T1000 (cell line): ENCODE measurements at places on chromosomes 7 and 10.

DNA sequence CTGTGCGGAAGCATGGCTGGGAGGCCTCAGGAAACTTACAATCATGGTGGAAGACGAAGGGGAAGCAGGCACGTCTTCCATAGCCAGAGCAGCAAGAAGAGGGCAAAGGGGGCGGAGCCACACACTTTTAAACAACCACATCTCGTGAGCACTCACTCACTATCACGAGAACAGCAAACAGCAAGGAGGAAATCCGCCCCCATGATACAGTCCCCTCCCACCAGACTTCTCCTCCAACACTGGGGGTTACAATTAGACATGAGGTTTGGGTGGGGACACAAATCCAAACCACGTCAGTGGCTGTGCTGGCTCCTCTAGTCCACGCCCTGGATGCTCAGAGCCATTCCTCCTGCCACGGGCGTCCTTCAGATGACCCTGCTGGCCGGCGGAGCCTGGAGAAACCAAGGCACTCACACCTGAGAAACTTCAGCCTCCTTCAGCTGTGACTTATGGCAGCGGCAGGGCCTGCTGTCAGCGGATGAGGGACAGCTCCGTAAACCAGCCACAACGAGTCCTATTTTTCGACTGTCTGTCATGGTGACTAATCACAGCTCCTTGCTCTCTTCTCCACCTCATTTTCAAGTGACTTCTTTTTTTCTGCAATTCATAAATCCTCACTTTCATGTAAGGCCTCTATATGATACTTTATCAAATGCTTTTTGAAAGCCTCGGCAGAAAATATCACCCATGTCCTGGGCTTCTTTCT is 167.9 kb upstream of the PFKP start:
- no peak for DNase-seq

DNA sequence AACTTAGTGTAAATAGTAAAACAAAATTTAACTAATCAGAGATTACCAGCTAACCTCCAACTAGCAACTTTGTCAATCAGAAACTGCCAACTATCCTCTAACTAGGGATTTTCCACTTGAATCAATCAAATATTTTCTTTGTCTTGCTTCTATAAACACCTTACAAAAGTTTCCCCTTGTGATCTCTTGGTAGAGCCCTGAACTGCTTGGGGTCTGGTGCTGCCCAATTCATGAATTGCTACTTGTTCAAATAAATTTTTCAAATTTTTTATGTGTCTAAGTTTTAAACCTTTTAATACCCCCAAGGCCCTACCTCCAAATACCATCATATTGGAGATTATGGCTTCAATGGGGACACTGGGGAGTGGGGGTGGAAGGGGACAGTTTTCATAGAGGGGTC is 24.0 kb upstream of the AKR1B1 start:
- no peak for DNase-seq

DNA sequence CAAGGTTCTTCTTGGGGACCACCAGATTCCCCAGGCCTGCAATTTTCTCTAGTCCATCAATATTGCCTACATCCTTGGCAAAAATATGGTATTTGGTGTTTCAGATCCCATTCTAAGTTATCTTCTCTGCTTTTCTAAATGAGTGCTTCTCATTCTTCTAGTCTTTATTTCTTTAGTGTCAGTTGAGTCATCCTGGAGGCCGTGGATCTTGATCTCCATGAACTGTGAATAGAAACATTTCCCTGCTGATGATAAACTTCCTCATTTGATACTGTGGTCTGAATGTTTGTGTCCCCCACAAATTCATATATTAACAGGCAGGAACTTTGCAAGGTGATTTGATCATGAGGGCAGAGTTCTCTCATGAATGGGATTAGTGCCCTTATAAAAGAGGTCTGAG is 779.3 kb downstream of the INHBA start:
- DNase-seq = no peak

DNA sequence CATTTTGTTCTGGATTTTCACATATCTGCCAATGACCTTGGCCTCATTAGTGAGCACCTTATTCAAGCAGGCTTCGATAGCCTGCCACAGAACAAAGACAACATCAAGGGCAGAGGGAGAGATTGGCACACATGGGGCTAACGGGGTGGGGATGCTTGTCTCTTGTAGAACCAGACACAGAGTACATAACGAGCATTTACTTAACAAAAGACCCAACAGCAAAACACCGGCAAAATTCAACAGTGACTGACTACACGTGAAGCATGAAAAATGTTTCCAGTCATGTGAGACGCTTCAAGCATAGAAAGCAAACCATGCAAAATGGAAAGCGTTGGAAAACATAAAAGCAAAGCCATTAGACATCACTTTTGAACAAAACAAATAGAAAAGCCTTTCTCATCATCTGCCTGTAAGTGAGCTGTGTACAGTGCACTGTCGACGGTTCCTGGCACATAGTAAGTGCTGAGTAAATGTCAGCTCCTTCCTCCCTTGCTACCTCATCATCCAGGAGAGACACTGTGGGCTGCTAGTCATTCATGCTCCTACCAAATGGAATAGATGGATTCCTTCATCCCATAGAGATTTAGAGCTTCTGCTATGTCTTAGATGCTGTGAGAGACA is 134.4 kb upstream of the AGK start:
- no peak for DNase-seq

GRCh38 chr10:10475812-10476211 is 541.9 kb upstream of the CELF2 start:
- no peak for DNase-seq

- DNase-seq = no peak
These were observed 11.3 kb downstream of the FAM221A start for GRCh38 chr7:23691320-23691719.

- no peak for DNase-seq
These were observed 79.2 kb downstream of the ADCY1 start for GRCh38 chr7:45653209-45653907.

DNA sequence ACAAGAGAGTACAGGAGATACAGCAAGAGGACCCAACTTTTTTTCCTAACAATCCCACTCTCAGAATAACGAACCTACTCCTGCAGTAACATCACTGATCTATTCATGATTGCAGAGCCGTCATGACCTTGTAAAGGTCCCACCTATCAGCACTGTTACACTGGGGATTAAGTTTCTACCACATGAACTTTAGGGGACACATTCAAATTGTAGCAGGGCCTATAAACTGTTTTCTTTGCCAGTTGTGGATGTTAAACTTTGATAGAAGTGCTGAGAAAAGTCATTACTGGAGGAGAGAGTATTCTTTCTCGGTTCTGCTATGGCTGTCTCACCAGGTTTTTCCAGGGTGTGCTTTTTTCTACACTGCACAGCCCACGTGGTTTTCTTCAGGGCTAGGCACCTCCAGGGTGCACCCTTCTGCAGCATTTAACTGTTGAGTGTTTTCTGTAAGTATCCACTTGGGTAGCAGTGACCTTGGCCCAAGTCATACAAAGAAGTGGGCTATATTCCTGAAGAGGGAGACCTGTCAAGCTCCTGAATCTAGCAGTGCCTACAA is 131.6 kb upstream of the AHR start:
- DNase-seq = no peak

DNA sequence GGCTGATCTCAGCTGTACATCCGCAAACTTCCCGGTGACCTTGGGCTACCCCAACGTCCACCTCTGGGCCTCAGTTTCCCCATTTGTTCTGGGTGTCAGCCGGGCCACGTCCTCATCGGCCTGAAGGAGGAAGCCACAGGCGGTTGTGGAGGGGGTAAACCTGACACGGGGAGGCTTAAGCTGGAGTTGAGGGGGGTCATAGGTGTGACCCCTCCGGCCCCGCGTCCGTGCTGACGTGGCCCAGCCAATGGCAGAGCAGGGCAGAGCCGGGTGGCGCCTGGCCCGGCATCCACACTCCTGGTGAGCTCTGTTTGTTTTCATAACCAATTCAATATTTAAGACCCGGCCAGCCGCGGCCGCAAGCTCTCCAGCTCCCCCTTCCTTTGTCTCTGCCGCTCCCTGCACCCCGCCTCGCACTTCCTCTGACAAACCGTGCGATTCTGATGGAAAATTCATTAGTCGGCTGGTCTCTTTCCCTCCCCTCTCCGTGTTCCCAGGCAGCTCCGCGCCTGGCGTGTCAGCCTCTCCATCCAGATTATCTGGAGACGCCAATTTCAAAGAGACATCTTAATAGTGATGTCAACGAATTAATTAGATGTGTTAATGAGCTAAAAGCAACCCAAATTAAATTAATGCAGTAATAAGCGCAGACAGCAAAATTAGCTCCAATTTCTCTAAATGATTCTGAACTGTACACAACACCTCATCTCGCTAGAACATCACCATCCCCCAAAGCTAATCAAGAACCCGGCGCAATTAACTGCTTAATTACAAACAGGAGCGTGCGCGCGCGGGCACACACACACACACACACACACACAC is 55.4 kb downstream of the MICALL2 start:
- no peak for DNase-seq

GRCh38 chr7:33044986-33045385 is 17.6 kb downstream of the NT5C3A start:
- no peak for DNase-seq

DNA sequence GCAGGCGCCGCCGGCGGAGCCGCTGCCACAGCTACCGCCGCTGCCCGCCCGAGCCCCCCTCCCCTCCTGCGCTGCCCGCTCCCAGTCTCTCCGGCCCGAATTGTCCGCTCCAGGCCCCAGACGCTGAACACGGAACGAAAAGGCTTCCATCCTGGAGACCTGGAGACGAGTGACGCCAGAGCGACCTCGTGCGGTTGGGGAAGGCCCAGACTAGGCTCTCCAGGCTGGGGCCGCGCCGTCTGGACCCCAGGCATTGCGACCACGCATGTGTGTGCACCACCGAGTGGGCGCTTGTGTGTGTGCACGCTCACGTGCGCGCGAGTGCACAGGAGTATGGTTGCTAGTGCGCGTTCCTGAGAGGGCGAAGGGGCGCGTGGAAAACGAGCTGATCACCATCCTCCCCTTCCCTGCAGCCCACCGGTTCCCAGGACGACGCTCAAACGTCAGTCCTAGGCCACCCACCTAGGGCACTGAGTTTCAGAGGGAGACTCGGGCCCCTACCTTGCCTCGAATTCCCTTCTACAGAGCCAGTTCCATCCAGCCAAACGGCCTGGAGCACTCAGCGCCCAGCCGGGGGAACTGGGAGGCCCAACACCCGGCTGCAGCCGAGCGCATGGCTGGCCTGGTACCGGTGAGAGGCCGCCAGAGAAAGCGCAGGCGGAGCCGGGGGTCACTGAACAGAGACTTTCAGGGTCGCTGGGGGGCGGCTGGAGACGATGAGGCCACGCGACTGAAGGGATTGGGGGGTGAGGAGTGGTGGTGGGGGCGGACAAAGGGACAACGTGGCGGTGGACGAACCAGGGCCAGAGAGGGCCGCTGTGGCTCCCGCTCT is 11.6 kb downstream of the LBX1 start:
- DNase-seq = no peak

- no peak for DNase-seq
These were observed 23.9 kb downstream of the AUTS2 start for GRCh38 chr7:69622014-69622835.

DNA sequence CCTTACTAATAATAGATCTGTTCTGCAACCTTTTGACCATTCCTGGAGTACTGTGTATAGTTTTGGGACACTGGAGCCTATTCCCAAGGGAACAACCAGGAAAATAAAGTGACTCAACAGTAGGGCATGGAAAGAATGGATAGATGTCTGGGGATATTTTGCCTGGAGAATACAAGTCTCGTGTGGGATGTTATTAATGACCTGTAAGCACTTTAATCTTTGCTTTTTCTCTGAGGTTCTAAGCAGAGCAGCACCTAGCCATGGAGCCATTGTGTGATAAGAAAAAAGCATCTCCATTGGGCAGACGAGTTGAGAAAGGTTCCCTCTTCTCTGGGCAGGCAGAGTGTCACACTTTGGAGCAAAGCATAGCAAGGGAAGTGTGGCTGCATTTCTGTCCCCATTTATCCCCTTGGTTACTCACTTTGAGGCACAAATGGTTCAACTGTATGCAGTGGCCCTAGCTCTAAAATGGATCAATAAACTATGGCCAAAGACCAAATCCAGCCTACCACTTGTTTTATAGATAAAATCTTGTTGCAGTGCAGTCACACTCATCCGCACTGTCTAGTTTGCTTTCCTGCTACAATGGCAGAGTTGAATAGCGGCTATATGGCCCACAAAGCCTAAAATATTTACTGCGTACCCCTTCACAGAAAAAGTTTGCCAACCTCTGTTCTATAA is 21.0 kb upstream of the CCDC71L start:
- no peak for DNase-seq

DNA sequence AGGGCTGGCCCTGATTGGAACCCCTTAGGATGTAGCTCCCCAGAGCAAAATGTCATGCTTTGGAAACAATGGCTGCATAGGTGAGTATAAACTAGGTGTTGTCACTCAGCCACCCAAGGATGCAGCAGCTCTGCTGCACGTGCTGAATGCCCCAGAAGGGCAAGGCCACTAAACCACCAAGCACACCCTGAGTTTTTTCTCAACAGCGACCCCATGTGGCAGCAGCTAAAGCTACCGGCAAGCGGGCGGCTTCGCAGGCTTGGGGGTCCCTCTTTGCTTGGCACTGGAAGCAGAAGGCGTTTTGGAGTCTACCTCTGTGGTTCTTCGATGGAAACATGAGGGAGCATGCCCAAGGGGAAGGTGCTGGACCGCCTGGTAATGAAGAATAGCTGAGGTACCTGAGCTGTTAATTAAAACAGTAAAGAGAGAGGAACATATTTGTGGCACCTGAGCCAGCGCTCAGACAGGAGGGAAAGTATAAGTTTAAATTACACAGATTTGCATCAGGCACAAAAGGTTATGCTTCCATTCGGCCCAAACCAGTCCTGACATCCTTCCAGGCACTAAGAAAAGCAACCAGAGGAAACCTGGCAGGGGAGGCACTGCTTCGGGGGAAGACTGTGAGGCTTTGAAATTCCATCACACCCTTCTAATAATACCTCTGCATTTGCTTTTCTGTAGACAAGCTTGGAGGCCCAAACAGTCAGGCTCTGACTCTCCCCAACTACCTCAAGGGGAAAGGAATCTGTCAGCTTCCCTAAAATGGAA is 152.1 kb downstream of the GFRA1 start:
- DNase-seq = no peak

DNA sequence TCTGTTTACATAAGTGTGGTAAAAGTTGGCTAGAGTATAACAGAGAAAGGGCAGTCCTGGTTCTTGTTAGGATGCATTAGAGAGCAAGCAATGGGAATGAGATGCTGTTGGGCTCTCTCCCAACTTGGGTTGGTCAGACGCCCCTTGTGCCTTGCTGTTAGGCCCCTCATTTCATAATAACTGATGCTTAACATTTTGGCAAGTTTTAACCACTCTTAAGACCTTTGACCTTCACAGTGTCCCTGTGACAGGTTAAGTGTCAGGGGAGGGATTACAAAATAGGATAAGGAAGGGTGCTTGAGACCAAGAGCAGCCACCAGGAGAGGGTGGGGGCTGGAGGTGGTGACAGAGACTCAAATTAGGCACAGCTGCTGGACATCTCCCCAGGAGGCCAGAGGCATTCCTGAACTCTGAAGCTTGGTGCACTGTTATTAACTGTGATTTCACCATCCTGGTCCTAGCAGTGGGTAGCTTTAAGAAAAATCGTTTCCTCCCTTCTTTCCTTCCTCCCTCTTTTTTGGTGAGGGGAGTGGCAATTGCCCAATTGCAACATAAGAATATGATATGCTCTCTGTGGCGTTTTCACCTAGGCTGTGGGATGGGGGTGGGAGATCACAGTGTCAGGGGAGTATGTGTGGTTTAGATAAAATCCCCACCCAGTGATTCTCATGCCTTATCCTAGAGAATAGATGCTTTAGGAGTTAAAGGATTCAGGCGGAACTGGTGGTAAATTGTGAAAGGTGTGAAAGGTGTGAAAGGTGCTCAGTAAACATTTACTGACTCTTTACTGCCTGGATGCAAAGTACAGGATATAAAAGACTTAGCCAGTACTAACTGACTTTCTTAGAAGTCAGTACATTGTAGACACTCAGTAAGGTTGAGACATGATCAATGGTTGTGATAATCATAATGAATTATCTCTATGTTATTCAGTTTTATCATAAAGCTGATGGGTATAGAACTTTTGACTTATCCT is 270.5 kb downstream of the BICC1 start:
- no peak for DNase-seq
